ENCODE measurements at places on chromosomes 3 and 15.

DNA sequence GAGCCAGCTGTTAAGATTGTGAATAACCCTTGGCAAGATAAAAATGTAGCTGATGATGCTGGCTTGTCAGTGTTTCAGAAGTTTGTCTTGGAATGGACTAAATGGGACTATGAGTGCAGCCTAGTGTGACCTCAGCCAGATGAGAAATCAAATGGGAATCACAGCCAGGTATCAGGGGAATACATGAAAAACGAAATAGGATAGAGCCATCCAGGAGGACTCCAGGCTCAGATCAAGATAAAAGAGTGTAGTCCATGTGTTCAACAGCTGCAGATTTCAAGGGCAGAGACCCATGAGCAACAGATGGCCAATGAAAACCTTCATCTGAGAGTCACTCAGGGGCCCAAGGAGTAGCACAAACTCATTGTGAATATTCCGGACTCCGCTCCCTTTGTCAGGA is 1080.9 kb upstream of the CADM2 start:
- no peak for DNase-seq

- no peak for DNase-seq
Measured at GRCh38 chr15:49664716-49665115, 43.9 kb downstream of the DTWD1 start.

DNA sequence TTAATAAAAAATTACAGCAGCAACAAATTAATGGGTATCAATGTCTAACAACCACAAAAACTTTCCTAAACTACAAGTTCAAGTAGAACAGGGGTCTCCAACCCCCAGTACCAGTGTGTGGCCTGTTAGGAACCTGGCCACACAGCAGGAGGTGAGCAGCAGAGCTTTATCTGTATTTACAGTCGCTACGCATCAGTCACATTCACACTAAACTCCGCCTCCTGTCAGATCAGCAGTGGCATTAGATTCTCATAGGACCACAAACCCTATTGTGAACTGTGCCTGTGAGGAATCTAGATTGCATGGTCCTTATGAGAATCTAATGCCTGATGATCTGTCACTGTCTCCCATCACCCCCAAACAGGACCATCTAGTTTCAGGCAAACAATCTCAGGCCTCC is 18.5 kb upstream of the LIPC start:
- no peak for DNase-seq

GRCh38 chr3:153379516-153379915 is 217.5 kb downstream of the RAP2B start:
- no peak for DNase-seq

DNA sequence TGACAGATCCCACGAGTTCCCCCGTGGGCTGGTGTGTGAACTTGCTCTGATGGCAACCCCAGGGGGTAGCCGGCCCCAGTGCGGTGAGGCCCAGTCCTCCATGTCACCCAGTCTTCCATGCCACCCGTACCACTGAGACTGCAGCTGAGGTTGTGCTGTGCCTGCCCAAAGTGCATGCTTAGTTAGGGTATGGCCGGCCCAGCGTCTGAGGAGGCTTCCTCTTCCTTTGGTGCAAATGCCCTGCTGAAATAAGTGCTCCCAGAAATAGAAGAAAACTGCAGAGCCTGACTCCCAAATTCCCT is 31.5 kb downstream of the MGLL start:
- no peak for DNase-seq

- no peak for DNase-seq
Measured at GRCh38 chr3:106288781-106289180, 420.0 kb upstream of the CBLB start.

DNA sequence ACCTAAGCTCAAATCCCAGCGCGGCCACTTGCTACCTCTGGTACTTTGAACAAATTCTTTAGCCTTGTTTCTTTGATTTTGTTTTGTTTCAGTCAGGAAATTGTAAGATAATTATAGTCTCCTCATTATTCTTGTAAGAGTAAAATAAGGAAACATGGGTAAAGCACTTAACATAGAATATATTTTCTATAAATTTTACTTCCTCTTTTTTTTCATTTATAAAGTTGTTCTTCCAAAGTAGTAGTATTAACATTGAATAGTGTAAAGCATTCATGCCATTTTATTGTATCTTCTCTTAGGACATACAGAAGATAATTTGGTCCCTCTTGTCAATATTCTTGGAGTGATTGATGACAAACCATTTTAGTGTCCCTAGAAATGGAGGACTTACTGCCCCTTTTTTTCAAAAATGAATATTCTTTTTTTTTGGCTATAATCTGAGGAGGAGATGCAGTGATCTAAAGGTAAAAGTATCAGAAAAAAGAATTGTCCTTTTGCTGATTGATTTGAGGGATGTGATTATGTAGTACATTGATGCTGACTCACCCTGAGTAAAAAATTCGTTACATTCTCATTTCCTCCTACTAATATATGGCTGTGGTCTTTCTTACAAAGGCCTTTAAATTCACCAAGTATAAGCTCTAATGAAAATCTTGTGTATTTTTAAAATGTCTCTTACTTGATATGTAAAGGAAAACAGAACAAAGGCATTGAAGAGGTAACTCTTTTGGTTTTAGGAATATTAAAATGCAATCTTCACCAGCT is 51.0 kb downstream of the ALCAM start:
- DNase-seq: no peak

DNA sequence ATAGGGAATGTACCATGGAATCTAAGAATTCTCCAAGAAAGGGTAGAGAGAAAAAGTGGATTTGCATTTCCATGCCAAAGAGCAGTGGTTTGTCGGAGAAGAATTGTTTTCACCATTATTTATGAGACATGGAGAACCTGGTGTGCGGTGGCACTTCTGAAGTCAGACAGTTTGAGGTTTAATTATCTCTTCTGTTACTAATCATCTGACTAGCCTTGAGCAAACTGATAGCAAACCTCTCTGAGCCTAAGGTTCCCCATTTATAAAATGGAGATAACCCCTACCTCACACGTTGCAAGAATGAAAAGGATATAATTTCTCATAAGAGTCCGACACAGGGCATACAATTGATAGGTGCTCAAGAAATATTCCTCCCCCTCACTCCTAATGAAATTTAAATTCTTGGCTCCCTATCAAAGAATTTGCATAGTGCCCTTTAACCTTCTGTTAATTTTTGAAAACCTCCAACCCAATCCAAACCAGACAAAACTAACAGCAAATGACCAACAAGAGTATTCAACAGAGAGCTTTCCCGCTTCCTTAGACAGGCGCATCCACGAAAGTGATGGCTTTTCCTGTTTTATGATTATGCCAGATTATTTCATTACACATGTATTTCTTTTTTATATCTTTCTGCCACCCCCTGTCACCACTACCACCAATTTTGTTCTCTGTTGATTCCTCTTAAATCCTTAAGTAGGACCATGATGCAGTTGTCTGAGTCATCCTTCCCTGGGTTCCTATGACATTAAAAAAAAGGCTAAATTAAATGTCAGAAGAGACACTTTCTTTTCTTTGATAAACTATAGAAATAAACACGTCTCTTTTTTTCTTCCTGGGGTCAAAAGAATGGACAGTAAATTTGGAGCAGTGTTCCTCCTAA is 28.5 kb downstream of the TMEM212 start:
- DNase-seq: no peak

DNA sequence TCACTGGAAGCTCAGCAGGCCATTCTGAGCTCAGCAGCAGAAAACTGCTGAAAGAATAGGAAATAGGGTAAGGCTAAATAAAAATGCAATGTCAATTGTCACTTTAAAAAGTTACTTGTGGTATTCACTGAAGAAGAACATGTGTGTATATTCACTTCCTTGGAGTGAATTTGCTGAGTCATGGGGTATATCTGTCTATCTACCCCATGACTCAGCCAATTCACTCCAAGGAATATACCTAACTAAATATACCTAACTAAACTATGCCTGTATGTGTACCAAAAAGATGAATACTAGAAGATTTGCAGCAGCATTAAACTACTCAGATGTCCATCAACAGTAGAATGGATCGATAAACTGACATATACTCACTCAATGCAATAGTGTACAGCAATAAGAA is 69.5 kb upstream of the KCNAB1 start:
- no peak for DNase-seq

GRCh38 chr15:57607570-57608000 is 15.9 kb downstream of the MYZAP start:
- DNase-seq: no peak

GRCh38 chr3:58356054-58356453 is 23.4 kb downstream of the PXK start:
- no peak for DNase-seq

DNA sequence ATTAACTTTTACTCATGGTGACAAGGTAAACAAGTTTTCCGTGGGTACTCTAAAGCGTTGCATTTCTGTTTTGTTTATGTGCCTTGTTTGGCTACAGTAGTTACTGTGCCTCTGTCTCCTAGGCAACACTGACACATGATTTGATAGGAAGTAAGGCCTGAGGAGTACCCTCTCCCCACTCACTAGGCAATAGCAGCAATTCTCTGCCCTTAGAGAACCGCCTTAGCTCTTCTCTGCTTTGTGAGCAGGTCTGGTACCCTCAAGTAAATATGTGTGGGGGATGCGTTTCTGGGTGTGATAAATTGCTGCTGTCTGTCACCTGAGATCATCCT is at the start of gene IL5RA:
Gene IL5RA (minus strand): TSS at position 76 of the 332 bp plus-strand sequence. CDS start 5,390 bp downstream, outside the sequence.
- no peak for DNase-seq

DNA sequence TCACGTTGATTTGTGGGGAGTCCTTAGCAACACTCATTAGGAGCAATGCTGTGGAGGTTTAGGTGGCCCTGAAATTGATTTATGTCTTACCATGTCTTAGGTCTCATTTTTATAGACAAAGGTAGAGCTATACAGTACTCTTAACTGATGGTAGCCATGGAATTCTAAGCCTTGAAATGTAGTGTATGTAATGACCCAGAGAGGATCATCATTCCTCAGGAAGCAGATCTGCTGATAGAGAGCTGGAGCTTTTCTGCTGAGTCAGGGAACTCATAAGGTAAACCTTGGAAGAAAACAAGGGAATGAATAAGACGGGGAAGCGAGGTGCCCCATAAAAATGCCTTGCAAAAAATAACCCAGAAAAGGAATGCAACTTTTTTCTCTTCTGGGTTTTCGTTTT is 34.0 kb upstream of the ZNF639 start:
- DNase-seq: no peak

DNA sequence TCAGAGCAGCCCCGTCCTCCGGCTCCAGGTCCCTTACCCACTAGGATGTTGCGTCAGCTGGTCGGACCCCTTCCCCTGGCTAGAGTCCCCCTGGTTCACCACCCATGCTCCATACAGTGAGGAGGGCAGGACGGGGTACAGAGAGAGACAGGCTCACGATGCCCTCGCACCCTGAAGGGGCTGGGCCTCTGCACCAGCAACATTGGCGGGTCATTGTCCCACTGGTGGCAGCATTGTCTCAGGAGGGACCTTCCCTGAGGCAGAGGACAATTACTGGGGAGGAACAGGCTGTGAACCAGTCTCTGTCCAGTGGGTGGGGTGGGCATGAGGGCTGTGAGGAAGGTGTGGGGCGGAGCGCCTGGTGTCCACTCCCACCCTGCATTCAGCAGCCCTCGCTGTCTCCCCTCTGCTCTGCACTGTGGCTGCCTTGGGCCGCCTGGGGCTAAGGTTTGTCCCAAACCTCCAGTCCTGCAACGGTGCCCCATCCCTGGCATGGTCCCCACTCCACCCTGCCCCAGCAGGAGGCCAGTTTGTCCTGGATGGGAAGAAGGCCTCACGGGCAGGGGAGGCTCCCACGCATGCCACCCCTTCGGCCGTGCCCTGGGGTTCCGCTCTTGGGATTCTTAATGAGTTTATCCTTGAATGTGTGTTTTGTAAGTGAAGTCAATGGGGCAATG is 48.0 kb upstream of the KLF13 start:
- peak; percentile 16 for DNase-seq

- no peak for DNase-seq
Measured at GRCh38 chr3:167858865-167859264, 123.3 kb downstream of the SERPINI1 start.

DNA sequence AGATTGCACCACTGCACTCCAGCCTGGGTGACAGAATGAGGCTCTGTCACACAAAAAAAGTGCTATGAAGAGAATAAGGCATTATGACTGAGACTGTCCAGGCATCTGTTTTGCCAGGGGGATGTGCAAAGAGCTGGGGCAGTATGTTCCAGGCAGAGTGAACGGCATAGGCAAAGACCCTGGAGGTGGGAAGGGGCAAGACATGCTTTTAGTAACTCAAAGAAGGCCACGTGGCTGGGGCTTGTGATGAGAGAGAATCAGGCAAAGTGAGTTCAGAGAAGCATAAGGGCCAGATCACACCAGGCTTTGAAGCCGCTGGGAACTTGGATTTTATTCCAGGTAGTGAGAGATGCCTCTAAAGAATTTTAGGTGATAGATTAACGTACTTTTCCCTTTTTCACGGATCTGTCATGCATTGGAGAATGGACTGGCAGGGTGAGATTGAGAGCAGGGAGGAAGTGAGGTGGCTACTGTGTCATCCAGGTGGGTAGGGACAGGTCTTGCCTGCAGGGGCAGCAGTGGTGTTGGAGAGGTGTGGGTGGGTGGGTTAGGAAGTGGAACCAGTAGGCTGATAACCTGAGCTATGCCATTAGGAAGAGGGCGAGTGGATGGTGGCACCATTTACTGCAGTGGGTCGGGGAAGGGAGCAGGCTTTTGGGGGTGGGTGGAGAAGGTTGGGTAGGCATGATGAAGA is 31.7 kb downstream of the ATP2B2 start:
- DNase-seq: no peak

- no peak for DNase-seq
Measured at GRCh38 chr15:63296195-63296594, 18.8 kb downstream of the APH1B start.

GRCh38 chr3:160667452-160667851 is 9.5 kb upstream of the ARL14 start:
- no peak for DNase-seq

- DNase-seq: no peak
Measured at GRCh38 chr3:72789786-72790185, 58.5 kb downstream of the SHQ1 start.

- peak; percentile 97 for DNase-seq
Measured at GRCh38 chr3:10015461-10015904, 10.8 kb upstream of the FANCD2 start.

GRCh38 chr15:23038726-23039142 is 635 bp downstream of the TUBGCP5 start:
- no peak for DNase-seq

DNA sequence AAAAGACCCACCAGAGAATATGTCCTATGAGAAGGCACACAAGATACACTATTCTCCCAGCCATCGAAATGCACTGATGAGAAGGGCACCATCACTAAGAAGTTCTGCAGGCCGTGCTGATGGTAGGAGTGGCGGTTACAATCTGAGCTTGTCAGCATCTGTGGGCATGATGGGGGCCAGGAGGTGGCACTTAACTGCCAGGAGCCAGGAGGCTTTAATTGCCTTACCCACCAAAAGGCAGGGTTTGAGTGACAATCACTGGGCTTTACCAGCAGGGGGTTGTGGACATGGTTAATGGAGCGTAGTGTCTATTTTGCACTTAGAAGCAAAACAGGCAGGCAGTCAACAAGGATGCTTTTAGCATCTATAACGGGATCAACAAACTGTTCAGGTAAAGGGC is 16.0 kb upstream of the SQOR start:
- no peak for DNase-seq

All from tibial artery (tissue), 4 donors.